ENCODE measurements at places on chromosomes 2 and 18.

GRCh38 chr2:157184161-157184895 lies 73.2 kb upstream of the GALNT5 start:
- DNase-seq = no peak

GRCh38 chr18:805008-805754 lies 6.9 kb downstream of the YES1 start:
- no peak for DNase-seq

DNA sequence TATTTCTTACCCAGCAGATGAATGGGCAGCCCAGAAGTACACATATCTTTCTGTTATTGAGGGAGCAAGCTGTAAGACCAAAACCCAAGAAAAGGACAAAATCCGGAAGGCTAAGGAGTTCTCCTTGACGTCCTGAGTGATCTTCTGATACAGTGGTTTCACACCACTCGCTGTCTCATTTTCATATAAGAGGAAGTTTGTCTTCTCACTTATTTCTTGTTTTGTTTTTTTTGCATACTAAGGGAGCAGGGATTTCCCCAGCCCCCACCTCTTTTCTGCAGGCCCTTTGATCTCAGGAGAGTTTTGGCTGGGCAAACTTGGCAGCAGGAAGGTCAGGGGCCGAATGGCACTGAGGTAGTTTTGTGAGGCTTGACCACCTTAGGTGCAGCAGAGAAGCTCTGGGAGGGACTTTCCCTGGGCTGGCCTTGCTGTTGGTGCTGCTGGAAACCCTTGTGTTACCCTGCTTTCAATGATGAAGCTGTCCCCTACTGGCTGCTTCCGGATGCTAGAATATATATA lies 13.3 kb downstream of the CHRNA1 start:
- no peak for DNase-seq

GRCh38 chr2:216414772-216415319 lies 2.6 kb downstream of the SMARCAL1 start:
- DNase-seq = no peak

- DNase-seq = no peak
Observed at GRCh38 chr18:25109484-25109883, 242.5 kb downstream of the ZNF521 start.

DNA sequence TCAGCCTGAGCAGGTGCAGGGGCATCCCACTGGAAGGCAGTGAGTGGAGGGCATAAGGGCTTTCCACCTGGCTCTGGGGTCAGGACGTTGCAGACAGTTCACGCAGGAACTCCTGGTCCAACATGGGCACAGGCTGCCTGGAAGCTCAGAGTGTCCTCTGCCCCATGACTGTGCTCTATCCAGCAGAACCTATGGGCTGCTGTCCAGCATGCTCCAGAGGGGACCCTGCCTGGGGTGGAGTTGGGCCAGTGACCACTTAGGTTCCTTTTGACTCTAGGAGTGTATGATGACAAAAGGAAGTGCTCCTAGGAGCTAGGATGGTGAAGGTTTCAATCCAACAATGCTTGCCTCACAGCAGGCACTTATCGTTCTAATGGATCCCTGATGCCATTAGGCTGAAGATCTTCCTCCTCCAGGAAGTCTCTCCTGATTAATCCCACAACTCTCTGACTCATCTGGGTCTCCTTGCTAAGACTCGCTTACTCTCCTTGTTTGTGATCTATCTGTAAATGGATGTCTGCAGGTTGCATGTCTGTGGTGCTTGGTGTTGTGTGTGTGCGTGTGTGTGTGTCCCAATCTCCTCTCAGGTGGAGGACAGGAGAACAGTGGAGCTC lies 224.0 kb downstream of the CELF4 start:
- DNase-seq = no peak

- DNase-seq = no peak
Observed at GRCh38 chr2:136284226-136285119, 166.5 kb upstream of the CXCR4 start.

DNA sequence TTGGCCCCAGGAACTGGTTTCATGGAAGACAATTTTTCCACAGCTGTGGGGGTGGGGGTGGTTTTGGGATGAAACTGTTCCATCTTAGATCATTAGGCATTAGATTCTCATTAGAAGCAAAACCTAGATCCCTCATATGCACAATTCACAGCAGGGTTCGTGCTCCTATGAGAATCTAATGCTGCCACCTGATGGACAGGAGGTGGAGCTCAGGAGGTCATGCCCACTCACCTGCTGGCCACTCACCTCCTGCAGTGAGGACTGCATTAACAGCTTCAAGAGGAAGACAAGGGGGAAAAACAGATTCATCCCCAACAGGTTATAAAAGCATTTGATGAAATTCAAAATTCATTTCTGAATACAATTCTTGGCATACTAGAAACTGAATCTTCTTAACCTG lies 38.5 kb downstream of the THAP4 start:
- DNase-seq = no peak

DNA sequence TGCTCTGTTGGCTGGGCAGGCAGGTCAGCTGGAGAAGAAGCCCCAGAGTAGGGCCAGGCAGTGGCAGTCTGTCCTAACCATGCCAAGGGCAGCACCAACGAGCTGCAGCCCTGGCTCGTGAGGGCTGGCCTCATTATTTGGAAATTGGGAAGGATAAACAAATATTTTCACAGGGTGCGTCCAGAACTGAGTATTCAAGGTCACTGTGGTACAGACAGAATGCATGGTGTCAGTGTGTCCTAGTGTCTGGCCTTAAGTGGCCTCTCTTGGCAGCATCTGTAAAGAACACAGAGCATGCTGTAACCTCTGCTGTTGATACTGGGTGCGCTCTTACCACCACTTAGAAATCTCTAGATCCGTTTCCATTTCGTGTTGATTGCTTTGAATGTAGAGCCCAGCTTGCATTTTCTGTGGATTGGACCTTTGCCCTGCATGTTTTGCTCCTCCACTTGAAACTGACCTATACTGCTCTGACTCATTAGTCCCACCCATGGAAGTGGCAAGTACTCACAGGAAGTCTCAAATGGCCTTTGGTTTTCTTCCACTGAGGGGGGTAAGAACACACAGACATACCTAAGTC lies 88.2 kb downstream of the GREB1L start:
- no peak for DNase-seq

DNA sequence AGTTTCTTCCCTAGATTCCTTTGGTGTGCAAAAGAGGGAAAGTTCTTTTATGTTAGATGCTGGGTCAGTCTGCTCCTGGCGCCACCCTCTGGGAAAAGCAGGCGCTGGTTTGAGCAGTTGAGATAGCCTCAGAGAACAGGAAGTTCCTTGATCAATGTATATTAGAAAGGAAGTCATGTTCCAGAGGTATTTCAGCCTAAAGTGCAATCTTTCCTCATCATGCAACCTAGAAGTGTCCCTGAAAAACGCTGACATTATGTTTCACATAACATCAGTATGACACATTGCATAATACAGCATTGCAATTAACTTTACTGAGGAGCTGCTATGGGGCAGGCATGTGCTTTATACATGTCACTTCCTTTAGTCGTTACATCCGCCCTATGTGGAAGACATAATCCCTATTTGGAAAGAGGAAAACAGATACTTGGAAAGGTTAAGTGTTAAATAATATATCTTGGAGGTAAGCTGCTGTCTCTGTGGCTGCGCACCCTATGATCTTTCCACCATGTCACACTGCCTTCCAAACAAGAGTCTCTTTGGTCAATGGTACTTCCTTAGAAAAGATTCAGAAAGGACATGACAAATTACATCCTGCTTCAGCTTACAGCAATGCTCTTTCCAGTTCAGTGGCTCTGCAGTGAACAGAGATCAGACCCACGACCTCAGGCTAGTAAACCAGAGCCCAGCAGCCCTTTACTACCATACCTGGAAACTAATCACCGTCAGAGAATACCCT lies 369.7 kb downstream of the RAD51AP2 start:
- DNase-seq = no peak

- no peak for DNase-seq
Observed at GRCh38 chr2:6993936-6994335, 76.7 kb downstream of the RNF144A start.

DNA sequence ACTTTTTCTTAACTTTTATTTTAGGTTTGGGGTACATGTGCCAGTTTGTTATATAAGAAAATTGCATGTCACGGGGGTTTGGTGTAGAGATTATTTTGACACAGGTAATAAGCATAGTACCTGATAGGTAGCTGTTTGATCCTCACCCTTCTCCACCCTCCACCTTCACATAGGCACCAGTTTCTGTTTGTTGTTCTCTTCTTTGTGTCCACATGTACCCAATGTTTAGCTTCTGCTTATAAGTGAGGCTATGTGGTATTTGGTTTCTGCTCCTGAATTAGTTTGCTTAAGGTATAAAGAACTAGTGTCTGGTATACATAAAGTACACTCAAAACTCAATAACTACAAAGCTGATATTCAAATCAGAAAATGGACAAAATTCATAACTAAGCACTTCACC lies 654.6 kb upstream of the LINC00305 start:
- no peak for DNase-seq

DNA sequence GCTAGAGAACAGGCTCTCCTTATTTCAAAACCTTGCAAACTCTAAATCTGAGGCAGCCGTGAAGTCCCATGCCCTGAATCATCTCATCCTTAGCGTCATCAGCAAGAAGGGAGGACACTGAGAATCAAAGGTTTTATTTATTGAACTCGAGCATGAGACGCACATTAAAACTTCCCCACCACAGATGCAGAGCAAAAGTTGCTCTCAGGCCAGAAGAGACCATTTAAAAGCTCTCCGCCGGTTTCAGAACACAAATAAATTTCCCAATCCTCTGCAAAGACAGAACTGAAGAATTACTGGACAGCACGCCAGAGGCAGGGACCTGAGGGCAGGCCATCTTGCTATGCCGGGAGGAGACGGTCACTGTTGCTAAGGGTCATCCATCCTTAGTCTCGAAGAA lies 1.3 kb downstream of the AMMECR1L start:
- DNase-seq = no peak

DNA sequence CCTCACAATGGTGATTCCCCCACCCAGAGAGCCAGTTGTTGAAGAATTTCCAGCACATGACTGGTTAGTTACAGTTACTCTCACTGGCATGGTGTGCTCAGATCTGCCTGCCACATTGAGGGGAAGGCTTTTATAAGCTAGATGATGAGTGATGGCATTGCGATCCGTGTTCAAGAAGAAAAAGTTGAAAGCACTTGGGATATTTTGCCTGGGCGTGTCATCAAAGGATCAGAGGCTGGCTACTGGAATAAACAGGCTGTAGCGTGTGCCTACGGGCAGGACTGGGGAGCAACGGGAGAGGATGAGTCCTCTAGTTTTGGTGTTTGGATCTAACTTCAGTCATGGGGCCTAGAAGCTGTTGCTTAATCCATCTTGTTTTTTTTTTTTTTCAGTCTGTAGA lies 175.0 kb downstream of the SETBP1 start:
- no peak for DNase-seq

- DNase-seq = no peak
Observed at GRCh38 chr2:164655336-164655735, 34.1 kb upstream of the GRB14 start.

DNA sequence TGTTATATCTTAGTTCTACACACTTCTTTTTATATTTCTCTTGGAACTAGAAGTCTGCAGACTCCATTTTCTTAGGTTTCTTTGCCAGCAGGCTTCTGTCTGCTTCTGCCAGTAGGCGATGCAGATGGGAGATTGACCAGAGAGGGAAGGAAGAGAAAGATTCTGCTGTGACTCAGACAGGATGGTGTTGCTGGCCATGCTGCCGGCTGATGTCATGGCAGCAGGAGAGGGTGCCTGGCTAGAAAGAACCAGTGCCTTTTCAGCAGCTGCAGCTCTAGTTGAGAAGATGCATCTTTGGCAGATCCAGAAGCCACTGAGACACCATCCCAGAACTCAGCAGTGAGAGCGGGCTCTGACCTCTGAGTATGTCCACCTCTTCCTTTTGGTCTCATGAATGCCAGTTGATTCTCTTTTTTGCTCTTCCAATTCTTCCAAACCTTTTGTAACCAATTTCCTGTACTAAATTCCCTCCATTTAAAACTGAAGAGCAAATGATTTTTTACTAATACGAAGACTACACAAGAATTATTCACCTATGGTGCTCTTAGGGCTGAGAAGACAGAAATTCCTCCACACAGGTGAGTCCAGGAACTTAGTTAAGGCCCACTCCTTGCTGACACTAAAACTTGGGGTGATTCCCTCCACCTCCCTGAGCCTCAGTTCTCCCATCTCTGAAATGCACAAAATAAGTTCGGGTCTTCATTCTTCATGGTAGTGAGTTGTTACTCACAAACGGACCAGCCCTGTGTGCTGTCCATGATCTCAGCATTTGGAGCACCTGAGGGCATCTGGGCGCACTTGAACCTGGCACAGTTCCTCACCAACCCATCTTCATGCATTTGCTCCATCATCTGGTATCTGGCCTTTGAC lies 200.7 kb downstream of the MYCN start:
- DNase-seq = no peak

DNA sequence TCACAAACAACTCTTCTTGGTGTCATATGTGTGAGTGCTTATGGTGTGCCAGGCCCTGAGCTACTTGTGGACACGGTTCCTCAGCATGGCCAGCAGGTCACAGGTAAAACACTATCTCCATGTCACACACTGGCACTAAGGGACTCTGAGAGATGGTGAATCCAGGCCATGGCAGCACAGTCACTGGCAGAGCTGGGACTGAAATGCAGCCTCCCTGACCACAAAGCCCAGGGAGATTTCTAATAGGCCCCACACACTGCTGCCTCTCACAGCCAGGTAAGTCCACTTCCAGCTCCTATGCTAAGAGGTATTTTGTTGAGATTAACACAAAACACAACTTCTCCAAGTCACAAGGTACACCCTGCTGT lies 92.0 kb downstream of the ACTR2 start:
- DNase-seq = no peak

DNA sequence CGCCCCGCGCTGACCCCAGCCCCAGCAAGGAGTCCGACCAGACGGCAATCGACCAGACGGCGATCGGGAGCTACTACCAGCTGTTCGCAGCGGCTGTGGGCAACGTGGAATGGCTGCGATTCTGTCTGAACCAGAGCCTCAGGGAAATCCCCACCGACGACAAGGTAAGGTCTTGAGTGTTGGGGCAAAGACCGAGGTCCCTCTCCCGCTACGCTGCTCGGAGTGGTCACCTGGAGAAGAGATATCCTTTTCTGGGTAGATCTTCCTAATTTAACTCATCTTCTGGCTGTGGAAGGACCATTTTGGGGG lies 704 bp downstream of the ANKRD53 start:
- no peak for DNase-seq

Data from NCI-H2227 treated with DMSO at 0.1 percent for 48 hours (cell line).